ENCODE measurements at places on chromosomes 16 and 17. TPM values are rescaled to one million over a fixed set of nuclear protein-coding genes. Genes with fewer than 3 reads are reported as not detected.

Gene ADAP2
- total RNA-seq = 10.5 TPM

Gene KRT36
- total RNA-seq = not detected

Gene C17orf78
- not detected for total RNA-seq

- no peak for DNase-seq
Measured at GRCh38 chr17:28906706-28907438, 4.0 kb upstream of the DHRS13 start.

- DNase-seq = no peak
Measured at GRCh38 chr17:13024016-13024415, 6.2 kb upstream of the ELAC2 start.

DNA sequence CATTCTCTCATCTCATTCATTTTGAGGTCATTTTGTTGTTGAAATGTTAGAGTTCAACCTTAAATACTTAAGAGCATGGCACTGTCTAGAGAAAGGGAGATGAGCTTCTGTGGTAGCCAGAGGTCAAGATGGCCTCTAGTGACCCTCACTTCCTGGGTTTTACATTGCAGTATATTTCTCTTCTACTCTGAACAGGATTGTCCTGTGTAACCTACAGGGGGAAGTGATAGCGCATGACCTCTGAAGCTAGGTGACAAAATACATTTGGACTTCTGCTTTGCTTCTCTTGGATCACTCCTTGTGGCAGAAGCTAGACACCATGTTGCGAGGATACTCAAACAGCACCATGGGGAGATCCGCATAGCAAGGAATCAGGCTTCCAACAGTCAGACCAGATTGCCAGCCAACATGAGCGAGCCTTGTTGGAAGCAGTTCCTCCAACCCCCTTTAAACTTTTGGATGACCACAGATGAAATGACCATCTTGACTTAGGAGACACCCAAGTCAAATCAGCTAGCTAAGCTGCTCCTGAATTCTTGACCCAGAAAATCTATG is 748.4 kb downstream of the MAF start:
- DNase-seq = no peak

- no peak for DNase-seq
Measured at GRCh38 chr16:46954562-46954961, 18.9 kb downstream of the DNAJA2 start.

Gene PIK3R5
- 2.9 TPM for total RNA-seq

GRCh38 chr17:76345377-76345974 is 8.2 kb downstream of the PRPSAP1 start:
- DNase-seq = no peak

Gene ARL4D
- 4.2 TPM for total RNA-seq

Gene MYH2
- total RNA-seq = 0.40 TPM

Gene CD300E
- 0.59 TPM for total RNA-seq

Gene ZNF207
- total RNA-seq = 86.9 TPM

- no peak for DNase-seq
Measured at GRCh38 chr16:49189286-49189685, 92.4 kb downstream of the CBLN1 start.

DNA sequence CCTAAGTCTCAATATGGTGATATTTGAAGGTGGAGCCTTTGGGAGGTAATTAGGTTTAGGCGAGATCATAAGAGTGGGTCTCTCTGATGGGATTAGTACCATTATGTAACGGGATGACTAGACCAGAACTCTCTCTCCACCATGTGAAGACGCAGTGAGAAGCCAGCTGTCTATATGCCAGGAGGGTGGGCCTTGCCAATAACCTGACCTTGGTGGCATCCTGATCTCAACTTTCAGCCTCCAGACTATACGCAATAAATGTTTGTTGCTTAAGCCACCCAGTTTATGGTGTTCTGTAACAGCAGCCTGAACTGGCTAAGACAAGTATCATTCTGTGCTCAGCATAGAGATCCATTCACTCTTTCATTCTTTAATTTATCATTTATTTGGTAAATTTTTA is 167.2 kb upstream of the CDH11 start:
- DNase-seq = no peak

Gene TBC1D3C
- not detected for total RNA-seq

DNA sequence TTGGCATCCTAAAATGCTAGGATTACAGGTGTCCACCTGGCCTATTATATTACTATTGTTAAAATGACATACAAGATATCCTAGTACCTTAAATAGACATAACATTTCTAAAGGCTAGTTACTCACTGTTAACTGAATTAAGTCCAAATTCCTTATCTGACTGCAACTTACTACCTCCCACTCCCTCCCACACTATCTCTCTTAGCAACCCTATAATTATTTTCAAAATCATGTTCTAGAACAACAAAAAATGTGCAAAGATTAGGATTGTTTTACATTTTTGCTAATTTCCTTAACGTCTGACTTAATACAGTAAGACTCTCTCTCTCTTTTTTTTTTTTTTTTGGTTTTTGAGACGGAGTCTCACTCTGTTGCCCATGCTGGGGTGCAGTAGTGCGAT is 2.2 kb upstream of the ATF7IP2 start:
- DNase-seq = no peak

GRCh38 chr17:35132816-35133550 is 9.1 kb downstream of the NLE1 start:
- DNase-seq = no peak

Measured in heart left ventricle (tissue), 16 donors.